Tibial nerve (tissue), 4 donors: ENCODE measurements at places on chromosomes 4 and X. TPM values are rescaled to one million over a fixed set of nuclear protein-coding genes. Genes with fewer than 3 reads are reported as not detected.

DNA sequence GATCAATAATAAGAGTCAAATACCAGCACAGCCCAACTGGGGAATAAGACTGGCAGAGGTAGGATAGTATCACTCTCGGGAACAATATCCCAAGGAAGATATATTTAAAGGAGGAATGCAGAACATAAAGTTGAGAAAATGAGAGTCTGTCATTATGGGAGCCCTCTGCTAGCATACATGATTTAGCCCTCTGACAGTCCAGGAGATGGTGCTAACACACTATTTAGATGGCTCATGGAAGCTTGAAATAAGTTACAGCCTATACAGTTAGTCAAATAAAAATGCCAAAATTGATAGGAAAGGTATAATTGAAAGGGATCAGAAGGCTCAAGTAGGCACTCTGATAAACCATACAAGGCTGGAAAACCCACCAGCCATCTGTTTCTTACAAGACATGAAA is 201.0 kb upstream of the NEIL3 start:
- no peaks in the 10 kb centered on the region for H3K4me1 ChIP-seq
- no peaks in the 10 kb centered on the region for H3K36me3 ChIP-seq
- DNase-seq: no peak
- no peaks in the 10 kb centered on the region for H3K27me3 ChIP-seq
- H3K27ac ChIP-seq: no peak overlapping the region
- no peak overlapping the region for H3K4me3 ChIP-seq

DNA sequence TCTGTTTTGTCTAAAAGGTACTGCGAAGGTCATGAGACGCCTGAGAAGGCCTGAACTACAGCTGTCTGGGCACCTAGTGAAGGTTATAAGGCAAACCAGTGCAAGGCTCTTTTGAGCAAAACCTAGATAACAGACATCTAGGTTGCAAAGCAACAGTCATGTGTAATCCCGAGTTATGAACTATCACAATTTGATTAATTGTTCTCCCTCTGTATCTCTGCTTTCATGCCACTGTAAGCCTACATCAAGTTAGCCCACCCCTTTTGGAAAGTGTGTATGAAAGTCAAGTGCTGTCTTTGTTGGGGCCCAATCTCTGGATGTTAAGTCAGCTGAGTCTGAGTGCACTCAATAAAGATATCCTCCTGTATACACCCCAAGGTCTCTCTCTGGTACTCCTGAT is 31.9 kb upstream of the UGT2B7 start:
- H3K4me3 ChIP-seq: no peak overlapping the region
- no peaks in the 10 kb centered on the region for H3K27me3 ChIP-seq
- DNase-seq: no peak
- no peaks in the 10 kb centered on the region for H3K36me3 ChIP-seq
- H3K4me1 ChIP-seq: no peaks in the 10 kb centered on the region

DNA sequence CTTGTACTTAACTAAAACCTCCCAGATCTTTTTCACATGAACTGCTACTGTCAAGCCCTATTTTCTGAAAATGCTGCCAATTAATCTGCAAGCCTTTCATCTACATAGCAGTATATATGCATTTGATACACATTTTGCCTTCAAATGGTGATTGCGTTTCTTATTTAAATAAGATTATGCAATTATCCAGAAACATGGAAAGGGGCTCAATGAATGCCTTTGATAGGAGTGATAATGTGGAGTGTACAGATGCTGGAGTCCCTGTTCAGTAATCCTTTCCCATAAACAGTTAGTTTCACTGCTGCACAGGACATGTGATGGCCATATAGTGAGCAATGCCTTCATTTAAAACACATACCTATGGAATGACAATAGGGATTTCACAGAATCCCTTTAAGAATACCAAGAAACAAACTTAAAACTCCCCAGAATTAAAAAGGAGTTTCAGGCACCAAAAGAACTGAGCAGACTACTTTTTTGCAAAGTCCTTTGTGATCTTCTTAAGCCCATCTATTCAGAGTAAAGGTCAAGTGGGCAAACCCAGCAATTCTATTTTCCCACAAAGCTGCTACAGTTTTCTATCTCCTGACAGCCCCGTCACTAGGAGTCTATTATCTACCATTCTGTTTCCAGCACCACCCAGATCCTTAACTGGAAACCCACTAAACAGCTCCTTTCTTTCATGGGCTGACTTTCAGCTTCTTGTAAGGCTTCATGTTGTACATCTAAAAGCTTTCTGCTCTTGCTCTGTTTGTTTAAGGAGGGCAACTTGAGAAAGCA is 120.3 kb downstream of the UNC5C start:
- H3K4me1 ChIP-seq: no peaks in the 10 kb centered on the region
- no peak overlapping the region for H3K27ac ChIP-seq
- H3K36me3 ChIP-seq: no peaks in the 10 kb centered on the region
- no peak for DNase-seq
- H3K4me3 ChIP-seq: no peak overlapping the region
- no peaks in the 10 kb centered on the region for H3K27me3 ChIP-seq

GRCh38 chrX:23729214-23729613 is 13.9 kb downstream of the ACOT9 start:
- H3K27ac ChIP-seq: no peak overlapping the region
- DNase-seq: no peak
- H3K4me1 ChIP-seq: no peaks in the 10 kb centered on the region
- peaks cover 43% of the 10 kb centered on the region for H3K36me3 ChIP-seq

GRCh38 chrX:96576368-96576767 is 108.3 kb upstream of the DIAPH2 start:
- H3K27ac ChIP-seq: no peak overlapping the region
- H3K27me3 ChIP-seq: no peaks in the 10 kb centered on the region
- no peaks in the 10 kb centered on the region for H3K4me1 ChIP-seq
- H3K4me3 ChIP-seq: no peak overlapping the region
- no peaks in the 10 kb centered on the region for H3K36me3 ChIP-seq
- DNase-seq: no peak

Gene SYP
- 3.1 TPM for total RNA-seq

Gene CXorf51B
- total RNA-seq: not detected

Gene RHOH
- 1.0 TPM for total RNA-seq

Gene SYN1
- total RNA-seq: not detected
